Tibial nerve (tissue), 4 donors: ENCODE measurements at places on chromosomes 16 and 17.

DNA sequence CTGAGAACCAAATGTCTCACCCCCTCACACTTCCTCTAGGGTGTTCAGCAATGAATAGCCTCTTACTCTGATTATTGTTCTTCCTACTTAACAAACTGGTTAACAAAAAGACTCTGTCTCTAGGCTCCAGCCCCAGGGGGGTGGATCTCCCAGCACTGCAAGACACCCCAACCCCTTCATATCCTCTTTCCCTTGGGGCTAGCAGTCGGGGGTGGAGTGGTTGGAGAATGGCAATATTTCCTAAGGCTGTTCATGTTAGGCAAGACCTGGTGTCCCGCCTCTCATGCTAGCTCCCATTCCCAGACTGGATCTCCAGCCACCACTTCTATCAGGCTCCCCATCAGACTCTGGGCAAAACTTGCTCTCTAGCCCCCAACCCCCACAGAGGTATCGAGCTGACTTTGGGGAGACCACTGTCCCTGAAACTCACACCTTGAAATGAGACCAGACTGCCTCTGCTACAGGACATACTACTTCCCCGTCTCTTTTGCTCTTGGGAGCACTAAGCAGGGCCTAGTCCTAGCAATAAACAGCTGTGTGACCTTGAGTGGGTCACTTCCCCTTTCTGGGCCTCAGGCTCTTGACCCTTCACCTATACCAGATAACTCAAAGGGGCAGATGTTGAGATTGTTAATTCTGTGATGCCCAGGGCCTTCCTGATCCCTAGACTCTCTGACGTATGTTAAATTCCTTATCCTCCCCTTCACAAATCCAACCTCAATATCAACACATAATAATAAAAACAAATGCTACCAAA, 2.4 kb downstream of the SLC25A35 start:
- H3K27me3 ChIP-seq, result no peaks in the 10 kb centered on the region
- H3K27ac ChIP-seq, result peak overlapping the region; percentile 18
- H3K4me1 ChIP-seq, result peaks cover 13% of the 10 kb centered on the region
- no peaks in the 10 kb centered on the region for H3K36me3 ChIP-seq
- no peak overlapping the region for H3K4me3 ChIP-seq
- no peak for DNase-seq

- H3K27ac ChIP-seq, result peak overlapping the region; percentile 99
- no peak for DNase-seq
- no peaks in the 10 kb centered on the region for H3K4me1 ChIP-seq
- H3K36me3 ChIP-seq, result peaks cover 26% of the 10 kb centered on the region
- H3K27me3 ChIP-seq, result no peaks in the 10 kb centered on the region
Measured at GRCh38 chr17:80261895-80262279, 1.2 kb downstream of the RNF213 start.

DNA sequence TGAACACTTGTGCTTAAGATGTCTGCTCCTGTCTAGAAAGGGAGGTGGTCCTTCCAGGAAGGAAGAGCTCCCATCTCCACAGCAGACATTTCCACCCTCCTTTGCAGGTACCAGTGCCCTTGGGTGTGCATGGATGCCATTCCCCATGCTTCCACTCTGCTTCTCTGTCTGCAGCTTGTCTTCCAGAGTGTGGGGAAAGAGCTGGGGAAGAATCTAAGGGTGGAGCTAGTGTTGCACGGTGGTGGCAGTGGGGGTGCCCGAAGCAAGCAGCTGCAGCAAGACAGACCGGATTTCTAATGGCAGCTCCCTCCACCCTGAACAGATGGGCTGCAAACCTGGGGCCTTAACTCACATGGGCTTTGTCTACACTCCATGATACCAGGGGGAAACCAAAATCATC, 22.6 kb upstream of the HOXB13 start:
- H3K4me3 ChIP-seq, result no peak overlapping the region
- H3K4me1 ChIP-seq, result peaks cover 8% of the 10 kb centered on the region
- H3K36me3 ChIP-seq, result no peaks in the 10 kb centered on the region
- DNase-seq, result no peak

DNA sequence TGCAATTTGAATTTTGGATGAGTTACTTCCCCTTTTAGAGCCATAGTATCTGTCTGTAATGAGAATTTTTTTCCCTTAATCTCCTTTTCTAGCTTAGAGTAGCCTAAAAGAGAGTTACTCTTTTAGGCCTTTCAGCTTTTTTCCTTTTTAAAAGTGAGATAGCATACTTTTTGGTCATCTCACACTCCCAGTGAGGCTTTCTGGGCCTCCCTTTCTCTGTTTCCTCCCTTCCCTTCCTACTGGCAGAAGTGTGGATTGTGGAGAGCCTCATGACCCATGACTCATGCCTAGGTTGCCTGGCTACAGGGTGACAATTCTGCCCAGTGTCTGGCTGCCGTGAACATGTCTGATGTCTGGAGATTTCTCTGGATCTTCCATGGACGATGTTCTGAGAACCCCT, 15.2 kb downstream of the KRT23 start:
- H3K27me3 ChIP-seq, result no peaks in the 10 kb centered on the region
- H3K4me1 ChIP-seq, result no peaks in the 10 kb centered on the region
- H3K27ac ChIP-seq, result peak overlapping the region; percentile 81
- no peak overlapping the region for H3K4me3 ChIP-seq
